ENCODE measurements at places on chromosomes 1 and 21. TPM values are rescaled to one million over a fixed set of nuclear protein-coding genes. Genes with fewer than 3 reads are reported as not detected.
A peak's percentile ranks its signal among the peaks of the same experiment; 100 is the strongest.

GRCh38 chr1:15963363-15963967 is 12.4 kb downstream of the ZBTB17 start:
- no peak overlapping the region for H3K27ac ChIP-seq
- H3K4me3 ChIP-seq = no peak overlapping the region
- no peaks in the 10 kb centered on the region for H3K27me3 ChIP-seq
- no peaks in the 10 kb centered on the region for H3K36me3 ChIP-seq
- no peak for DNase-seq

DNA sequence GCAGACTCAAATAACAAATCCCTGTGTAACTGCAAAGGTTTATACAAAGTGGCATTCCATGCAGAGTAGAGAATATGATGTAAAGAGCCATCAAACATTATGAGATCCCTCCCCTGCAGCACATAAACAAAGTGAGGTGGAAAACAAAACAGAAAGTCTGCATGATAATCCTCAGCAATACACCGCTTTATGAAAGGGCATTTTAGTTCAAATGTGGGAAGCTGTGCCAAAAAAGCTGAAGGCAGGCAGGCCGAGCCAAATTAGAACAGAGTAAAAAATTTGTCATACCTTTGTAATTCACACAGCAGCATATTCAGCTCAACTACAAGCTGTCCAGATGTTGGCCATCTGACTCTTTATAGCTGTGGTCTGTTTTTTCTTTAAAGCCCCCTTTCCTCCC is 113.5 kb downstream of the LHX9 start:
- no peaks in the 10 kb centered on the region for H3K36me3 ChIP-seq
- no peak overlapping the region for H3K4me3 ChIP-seq
- DNase-seq = peak; percentile 38
- no peaks in the 10 kb centered on the region for H3K4me1 ChIP-seq
- H3K27ac ChIP-seq = no peak overlapping the region

DNA sequence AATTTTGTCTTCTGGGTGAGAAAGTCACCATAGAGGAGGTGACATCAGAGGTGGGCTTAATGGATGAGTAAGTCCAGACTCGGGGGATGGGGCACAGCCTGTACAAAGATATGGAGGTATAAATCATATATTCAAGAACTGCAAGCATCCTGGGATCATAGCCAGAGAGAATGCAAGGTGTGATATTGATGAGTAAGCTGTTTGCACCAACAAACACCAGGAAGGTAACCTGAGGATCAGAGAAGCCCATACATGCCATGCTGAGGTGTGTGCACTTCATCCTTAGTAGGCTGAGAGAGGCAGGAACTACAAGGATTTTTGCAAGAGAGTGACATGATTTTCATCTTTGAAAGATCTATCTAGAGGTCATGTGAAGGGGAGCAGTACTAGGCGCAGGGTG is 306.4 kb downstream of the HHAT start:
- H3K4me1 ChIP-seq = peaks cover 17% of the 10 kb centered on the region
- no peaks in the 10 kb centered on the region for H3K36me3 ChIP-seq
- no peak overlapping the region for H3K4me3 ChIP-seq
- no peaks in the 10 kb centered on the region for H3K27me3 ChIP-seq
- no peak overlapping the region for H3K27ac ChIP-seq
- no peak for DNase-seq

The C1orf105 gene
- 15.6 TPM for total RNA-seq

The SORT1 gene
- 25.9 TPM for total RNA-seq

GRCh38 chr1:172845371-172845770 is 186.5 kb downstream of the FASLG start:
- no peaks in the 10 kb centered on the region for H3K27me3 ChIP-seq
- DNase-seq = no peak
- H3K4me1 ChIP-seq = no peaks in the 10 kb centered on the region
- H3K27ac ChIP-seq = no peak overlapping the region
- H3K36me3 ChIP-seq = no peaks in the 10 kb centered on the region
- no peak overlapping the region for H3K4me3 ChIP-seq

DNA sequence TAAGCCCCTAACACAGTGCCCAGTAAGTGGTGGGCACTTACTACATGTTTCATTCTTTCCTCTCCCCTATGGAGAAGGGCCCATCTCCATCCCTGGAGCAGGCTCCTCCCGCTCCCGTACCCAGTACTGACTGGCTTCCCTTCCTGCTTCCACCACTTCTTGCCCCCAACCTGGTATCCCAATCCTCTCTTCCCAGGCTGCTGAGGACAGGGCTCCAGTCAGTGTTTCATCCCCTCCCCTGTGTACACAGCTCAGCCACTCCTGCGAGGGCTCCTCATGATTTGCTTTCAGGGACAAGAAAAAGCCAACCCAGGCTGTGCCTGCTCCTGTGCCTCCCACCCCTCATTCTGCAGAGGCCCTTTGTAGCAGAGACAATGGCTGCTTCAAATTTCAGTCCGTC is 20.8 kb upstream of the ETV3 start:
- H3K27ac ChIP-seq = no peak overlapping the region
- no peaks in the 10 kb centered on the region for H3K36me3 ChIP-seq
- no peaks in the 10 kb centered on the region for H3K27me3 ChIP-seq
- no peak overlapping the region for H3K4me3 ChIP-seq

GRCh38 chr1:65418522-65419185 is 1.8 kb upstream of the LEPR start:
- H3K27ac ChIP-seq = peak overlapping the region; percentile 74
- H3K27me3 ChIP-seq = no peaks in the 10 kb centered on the region
- DNase-seq = no peak
- peaks cover 19% of the 10 kb centered on the region for H3K4me1 ChIP-seq
- no peak overlapping the region for H3K4me3 ChIP-seq

The AMY1C gene
- total RNA-seq = 0.12 TPM

GRCh38 chr1:232591344-232591743 is 38.6 kb downstream of the SIPA1L2 start:
- peaks cover 66% of the 10 kb centered on the region for H3K4me1 ChIP-seq
- DNase-seq = no peak
- H3K27me3 ChIP-seq = no peaks in the 10 kb centered on the region
- no peaks in the 10 kb centered on the region for H3K36me3 ChIP-seq

GRCh38 chr1:164780111-164780812 is 221.3 kb downstream of the PBX1 start:
- H3K27ac ChIP-seq = peak overlapping the region; percentile 82
- H3K27me3 ChIP-seq = no peaks in the 10 kb centered on the region
- no peak overlapping the region for H3K4me3 ChIP-seq
- no peak for DNase-seq
- H3K4me1 ChIP-seq = peaks cover 59% of the 10 kb centered on the region

DNA sequence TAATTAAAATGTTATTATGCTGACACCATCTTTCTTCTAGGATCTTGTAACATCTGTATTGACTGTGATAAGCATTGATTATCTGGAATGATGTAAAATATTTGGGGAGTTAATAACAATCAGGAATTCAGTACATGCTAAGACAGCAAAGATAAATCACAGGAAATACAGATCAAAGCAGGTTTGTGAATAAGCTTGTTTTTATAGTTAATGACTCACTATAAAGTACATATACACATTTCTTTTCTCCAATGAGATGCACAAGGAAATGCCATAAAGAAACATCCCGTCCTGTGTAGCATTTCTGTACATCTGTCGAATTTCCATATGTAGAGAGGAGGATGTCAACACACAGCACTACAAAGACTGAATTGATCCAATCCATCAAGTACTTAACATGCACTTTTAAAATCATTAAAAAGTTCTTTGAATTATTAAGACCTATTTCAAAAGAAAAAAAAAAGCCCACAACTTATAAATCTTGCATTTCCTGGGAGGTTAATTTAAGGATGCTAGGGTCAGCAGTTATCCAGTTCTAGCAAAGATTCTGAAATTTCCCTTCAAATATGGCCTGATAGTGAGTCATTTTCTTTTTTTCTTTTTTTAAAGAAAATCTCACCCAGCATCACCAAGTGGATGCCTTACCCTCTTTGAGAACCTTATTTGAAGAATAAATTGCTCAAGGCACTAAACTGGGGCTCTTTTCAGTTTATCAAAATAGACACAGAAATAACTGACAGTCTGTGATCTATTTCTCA is 243.2 kb upstream of the NR5A2 start:
- DNase-seq = no peak
- H3K4me3 ChIP-seq = no peak overlapping the region
- no peaks in the 10 kb centered on the region for H3K27me3 ChIP-seq
- no peak overlapping the region for H3K27ac ChIP-seq
- H3K4me1 ChIP-seq = no peaks in the 10 kb centered on the region

- no peak overlapping the region for H3K27ac ChIP-seq
- H3K4me1 ChIP-seq = peaks cover 16% of the 10 kb centered on the region
- H3K36me3 ChIP-seq = peaks cover 51% of the 10 kb centered on the region
Measured at GRCh38 chr1:203045821-203046594, 19.7 kb downstream of the PPFIA4 start.

GRCh38 chr1:203084588-203085527 is 954 bp downstream of the MYOG start:
- no peak for DNase-seq
- H3K36me3 ChIP-seq = no peaks in the 10 kb centered on the region
- H3K27ac ChIP-seq = peak overlapping the region; percentile 37
- H3K4me3 ChIP-seq = no peak overlapping the region
- H3K4me1 ChIP-seq = peaks cover 24% of the 10 kb centered on the region

DNA sequence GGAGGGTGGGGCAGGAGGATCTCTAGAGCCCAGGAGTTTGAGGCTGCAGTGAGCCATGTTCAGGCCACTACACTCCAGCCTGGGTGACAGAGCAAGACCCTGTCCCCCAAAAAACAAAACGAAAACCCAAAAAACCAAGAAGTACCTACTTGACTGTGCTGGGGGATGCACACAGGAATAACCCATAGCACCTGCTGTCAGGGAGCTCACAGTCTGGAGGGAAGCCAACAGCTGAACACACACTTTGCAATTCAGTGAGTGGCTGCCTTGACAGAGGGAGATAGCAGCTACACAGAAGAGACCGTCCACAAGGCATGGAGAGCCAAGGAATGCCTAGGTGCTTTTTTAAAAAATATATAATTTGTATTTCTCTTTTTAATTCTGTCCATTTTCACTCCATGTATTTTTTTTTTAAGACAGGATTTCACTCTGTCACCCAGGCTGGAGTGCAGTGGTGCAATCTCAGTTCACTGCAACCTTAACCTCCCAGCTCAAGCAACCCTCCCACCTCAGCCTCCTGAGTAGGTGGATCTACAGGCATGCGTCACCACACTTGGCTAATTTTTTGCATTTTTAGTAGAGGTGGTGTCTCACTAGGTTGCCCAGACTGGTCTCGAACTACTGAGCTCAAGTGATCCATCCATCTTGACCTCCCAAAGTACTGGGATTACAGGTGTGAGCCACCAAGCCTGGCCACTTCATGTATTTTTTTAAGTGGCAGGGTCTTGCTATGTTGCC is 68.7 kb downstream of the NID1 start:
- DNase-seq = peak; percentile 24
- H3K4me1 ChIP-seq = no peaks in the 10 kb centered on the region
- H3K4me3 ChIP-seq = no peak overlapping the region
- no peaks in the 10 kb centered on the region for H3K27me3 ChIP-seq
- no peaks in the 10 kb centered on the region for H3K36me3 ChIP-seq

All from cardiac muscle cell (in vitro differentiated cells and primary cell).